ENCODE measurements at places on chromosomes 13 and 19. TPM values are rescaled to one million over a fixed set of nuclear protein-coding genes. Genes with fewer than 3 reads are reported as not detected.

The ZNF829 gene
- 3.1 TPM for total RNA-seq

The SOHLH2 gene
- not detected for total RNA-seq

The PTH2 gene
- total RNA-seq, result not detected

The PHF11 gene
- total RNA-seq, result 37.6 TPM

The ZNF837 gene
- 2.1 TPM for total RNA-seq

The SULT2A1 gene
- 0.23 TPM for total RNA-seq

The GFY gene
- not detected for total RNA-seq

The SIGLEC10 gene
- total RNA-seq, result 4.6 TPM

The ZNF99 gene
- 0.20 TPM for total RNA-seq

The SMIM44 gene
- total RNA-seq, result not detected
